ENCODE measurements at places on chromosomes 16 and 17. TPM values are rescaled to one million over a fixed set of nuclear protein-coding genes. Genes with fewer than 3 reads are reported as not detected.

SLFN12 gene
- 1.5 TPM for total RNA-seq

CHST5 gene
- total RNA-seq = 0.25 TPM

ZG16B gene
- 0.25 TPM for total RNA-seq

FNDC8 gene
- not detected for total RNA-seq

GDPD1 gene
- total RNA-seq = 43.3 TPM

AARS1 gene
- total RNA-seq = 62.0 TPM

HID1 gene
- total RNA-seq = 16.7 TPM

NKD1 gene
- total RNA-seq = 1.5 TPM

SEZ6L2 gene
- 58.5 TPM for total RNA-seq

ELMO3 gene
- total RNA-seq = 0.25 TPM

CCL17 gene
- not detected for total RNA-seq

POLR3K gene
- 2.5 TPM for total RNA-seq

ZNHIT3 gene
- total RNA-seq = 34.4 TPM

EIF5A gene
- total RNA-seq = 115 TPM

CRYBA1 gene
- total RNA-seq = not detected

RNF43 gene
- total RNA-seq = 0.49 TPM

TRAPPC2L gene
- 24.6 TPM for total RNA-seq

ZDHHC1 gene
- 2.7 TPM for total RNA-seq

CDRT15 gene
- total RNA-seq = not detected

RASL10B gene
- total RNA-seq = 5.4 TPM

WBP2 gene
- total RNA-seq = 38.1 TPM

TAT gene
- total RNA-seq = not detected

ZP2 gene
- not detected for total RNA-seq

WFDC1 gene
- total RNA-seq = 0.49 TPM

PTRH2 gene
- 13.5 TPM for total RNA-seq

ADAM11 gene
- total RNA-seq = 14.3 TPM

FGF11 gene
- total RNA-seq = 3.7 TPM

ASPSCR1 gene
- total RNA-seq = 10.6 TPM

RGS9 gene
- 13.8 TPM for total RNA-seq

APOBR gene
- total RNA-seq = 0.25 TPM

KRTAP4-6 gene
- total RNA-seq = not detected

PYDC1 gene
- 0.49 TPM for total RNA-seq

ZNRF1 gene
- total RNA-seq = 24.3 TPM

CSH1 gene
- not detected for total RNA-seq

ALOX15 gene
- under 0.01 TPM for total RNA-seq

CCL22 gene
- not detected for total RNA-seq

C16orf86 gene
- total RNA-seq = 2.7 TPM

DNAH2 gene
- total RNA-seq = 0.74 TPM

RCVRN gene
- total RNA-seq = not detected

CBFA2T3 gene
- 2.5 TPM for total RNA-seq

TNP2 gene
- not detected for total RNA-seq

CCL8 gene
- total RNA-seq = 0.25 TPM

TPSD1 gene
- total RNA-seq = not detected

MAF gene
- total RNA-seq = 16.5 TPM

MT1A gene
- not detected for total RNA-seq

LAT gene
- total RNA-seq = 0.49 TPM

TNFRSF17 gene
- not detected for total RNA-seq
